ENCODE measurements at places on chromosomes 3 and 15.

DNA sequence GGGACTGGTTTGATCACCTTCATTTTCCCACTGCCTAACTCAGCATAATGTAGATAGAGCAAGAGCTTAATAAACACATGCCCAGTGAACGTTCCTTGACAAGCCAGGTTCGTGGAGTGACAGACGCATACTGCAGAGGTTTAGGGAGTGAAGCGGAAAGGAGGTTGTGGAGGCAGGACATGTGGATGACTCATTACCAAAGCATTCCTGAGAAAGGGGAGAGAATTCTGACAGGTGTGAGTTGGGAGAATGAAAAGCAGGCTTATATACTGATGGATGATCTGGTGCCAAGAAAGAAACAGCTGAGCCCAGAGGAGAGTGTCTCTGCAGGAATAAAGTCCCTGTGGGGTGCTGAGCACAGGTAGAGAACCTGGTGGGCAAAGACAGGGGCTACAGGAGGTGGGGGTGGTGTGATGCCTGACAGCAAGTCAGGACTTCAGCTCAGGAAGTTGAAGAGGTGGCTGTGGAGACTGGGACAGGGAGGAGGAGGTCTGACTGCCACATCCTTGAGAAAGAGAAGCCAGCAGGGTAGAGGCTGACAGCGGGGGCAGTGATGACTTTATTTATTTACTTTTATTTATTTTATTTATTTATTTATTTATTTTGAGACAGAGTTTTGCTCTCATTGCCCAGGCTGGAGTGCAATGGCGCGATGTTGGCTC is 2.4 kb upstream of the RPL29 start:
- DNase-seq = no peak

GRCh38 chr3:166902374-166902773 is 477.7 kb downstream of the ZBBX start:
- no peak for DNase-seq

DNA sequence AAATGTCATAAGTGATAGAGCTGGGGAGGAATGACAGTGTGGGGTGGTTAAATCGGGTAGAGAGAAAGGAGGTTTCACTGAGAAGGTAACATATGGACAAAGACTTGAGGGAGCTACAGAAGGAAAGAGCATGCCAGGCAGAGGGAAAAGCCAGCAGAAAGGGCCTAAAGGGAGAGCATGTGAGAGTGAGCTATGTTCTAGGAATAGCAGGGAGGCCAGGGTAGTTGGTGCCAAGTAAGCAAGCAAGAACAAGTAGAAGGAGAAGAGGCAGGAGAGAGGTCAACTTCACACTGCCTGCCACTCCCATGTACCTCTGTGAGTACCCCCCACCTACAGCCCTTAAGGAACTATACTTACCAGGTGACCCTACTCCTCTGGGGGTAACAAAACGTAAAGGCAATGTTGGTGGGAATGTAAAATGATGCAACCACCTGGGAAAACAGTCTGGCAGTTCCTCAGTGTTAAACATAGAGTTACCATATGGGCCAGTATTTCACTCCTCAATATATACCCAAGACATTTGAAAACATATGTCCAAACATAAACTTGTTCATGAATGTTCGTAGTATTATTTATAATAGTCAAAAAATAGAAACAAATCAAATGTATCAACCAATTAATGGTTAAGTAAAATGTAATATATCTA is 67.6 kb downstream of the SFMBT1 start:
- no peak for DNase-seq

DNA sequence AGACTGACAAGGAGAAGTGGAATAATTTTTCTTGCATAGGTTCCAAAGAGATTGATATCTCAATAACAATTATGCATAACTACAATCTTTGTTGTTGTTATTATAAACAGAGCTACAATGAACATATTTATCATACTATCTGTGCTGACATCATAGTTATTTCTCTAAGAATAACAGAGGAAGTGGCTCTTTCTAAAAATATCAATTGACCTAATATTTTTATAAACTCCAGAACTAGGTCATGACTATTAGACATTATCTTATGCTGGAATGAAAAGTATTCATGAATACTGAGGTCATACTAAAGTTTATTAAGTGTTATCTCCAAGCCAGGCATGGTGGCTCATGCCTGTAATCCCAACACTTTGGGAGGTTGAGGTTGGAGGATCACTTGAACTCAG is 114.1 kb downstream of the DCLK3 start:
- DNase-seq = no peak

DNA sequence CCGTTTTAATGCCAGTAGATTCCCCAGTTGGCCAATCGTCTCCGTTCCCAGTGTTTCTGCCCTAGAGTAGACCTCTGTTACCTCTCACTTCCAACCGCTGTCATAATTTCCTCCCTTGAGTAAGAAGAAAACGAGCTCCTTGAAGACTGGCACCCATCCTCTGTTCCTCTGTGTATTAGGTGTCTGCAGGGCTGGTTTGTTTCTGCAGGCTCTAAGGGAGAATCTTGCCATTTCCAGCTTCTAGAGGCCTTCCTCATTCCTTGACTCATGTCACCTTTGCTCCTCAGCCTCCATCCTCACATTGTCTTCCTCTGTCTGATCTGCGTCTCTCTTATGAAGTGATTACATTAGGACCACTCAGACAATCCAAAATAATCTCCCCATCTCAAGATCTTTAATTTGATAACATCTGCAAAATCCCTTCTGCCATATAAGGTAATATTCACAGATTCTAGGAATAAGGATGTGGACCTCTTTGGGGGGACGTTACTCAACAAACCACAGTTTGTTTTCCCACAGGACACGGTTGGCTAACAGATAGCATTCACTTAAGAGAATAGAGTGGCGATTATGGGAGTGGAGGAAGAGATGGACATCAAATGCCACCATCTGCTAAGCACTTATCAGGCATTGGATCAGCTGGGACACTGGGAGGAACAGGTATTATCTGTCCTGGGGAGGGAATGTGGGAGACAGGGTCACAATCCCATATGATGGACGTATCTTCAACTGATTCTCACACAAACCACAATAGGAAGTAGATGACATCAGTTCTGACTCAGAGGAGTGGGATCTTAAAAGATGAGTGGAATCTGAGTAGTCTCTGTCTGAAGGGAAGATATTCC is 17.1 kb downstream of the ARHGAP31 start:
- peak; percentile 71 for DNase-seq

DNA sequence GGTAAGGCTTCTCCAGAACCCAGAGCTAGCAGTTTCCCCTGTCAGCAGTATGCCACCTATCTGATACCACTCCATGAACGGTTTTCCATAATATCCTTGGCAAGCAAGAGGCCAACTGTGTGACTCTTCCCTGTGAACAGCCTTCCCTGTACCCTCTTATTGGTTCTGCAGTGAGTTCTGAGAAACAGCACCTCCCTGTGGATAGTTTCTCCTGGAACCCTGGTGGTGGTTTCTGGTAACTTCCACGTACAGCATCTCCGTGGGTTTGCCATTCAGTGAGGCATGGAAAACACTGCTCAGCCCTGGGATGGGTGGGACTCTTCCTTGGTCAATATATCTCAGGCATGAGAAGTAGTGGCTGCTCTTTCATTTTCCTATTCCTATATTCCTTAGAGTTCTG is 19.4 kb upstream of the SERPINI2 start:
- DNase-seq = peak; percentile 18

DNA sequence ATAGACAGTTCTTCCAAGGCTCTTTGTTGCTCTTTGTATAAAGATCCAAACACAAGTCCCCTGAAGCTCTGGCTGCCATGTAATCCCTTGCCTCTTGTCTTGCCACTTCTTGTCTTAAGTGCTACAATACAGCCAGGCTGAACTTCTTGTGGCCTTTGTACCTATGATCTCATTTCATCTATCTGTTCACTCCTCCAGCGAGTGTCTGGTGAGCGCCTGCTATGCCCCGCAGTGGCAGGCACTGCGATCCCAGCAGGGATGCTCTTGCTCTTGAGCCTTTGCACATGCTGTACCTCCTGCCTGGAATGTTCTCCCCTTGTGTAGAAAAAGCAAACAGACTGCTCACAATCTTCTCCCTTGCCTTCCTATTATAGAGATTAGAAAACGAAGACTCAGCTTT is 81.9 kb upstream of the ADPGK start:
- no peak for DNase-seq

- peak; percentile 37 for DNase-seq
Measured at GRCh38 chr15:65077981-65078352, 1.4 kb downstream of the KBTBD13 start.

DNA sequence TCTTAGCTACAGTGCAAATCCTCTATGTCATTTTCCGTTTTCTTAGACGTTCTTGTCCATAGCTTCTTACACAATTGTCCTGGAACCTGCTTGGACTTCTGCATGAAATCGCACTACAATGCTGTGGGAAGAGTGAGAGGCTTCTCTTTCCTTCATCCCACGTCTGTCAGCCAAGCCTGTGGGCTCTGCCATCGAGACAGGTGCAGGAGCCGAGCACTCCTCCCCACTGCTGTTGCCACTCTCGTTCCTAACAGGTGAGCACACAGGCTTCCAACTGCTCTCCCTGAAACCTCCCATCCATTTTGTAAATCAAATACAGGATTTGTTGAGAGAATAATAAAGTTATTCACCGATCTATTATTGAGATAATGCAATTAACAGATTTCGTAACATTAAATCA is 23.5 kb downstream of the ZXDC start:
- no peak for DNase-seq

DNA sequence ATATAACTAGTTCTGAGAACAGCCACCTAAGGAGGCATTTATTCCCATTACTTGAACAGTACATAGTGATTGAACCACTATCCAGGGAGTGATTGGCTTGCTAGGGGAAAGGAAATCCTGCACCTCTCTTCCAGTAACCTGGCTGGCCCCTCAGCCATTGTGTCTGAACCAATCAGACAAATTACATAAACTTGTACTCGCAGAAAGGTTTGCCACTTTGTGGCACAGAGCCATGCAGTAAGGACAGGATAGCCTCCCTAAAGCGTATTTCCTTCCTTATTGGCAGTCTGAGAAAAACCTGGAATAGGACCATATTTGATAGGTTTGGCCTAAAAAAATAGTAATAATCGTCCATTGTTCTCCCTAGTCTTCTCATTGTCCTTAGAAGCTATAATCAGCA is 19.0 kb downstream of the CMSS1 start:
- DNase-seq = no peak

DNA sequence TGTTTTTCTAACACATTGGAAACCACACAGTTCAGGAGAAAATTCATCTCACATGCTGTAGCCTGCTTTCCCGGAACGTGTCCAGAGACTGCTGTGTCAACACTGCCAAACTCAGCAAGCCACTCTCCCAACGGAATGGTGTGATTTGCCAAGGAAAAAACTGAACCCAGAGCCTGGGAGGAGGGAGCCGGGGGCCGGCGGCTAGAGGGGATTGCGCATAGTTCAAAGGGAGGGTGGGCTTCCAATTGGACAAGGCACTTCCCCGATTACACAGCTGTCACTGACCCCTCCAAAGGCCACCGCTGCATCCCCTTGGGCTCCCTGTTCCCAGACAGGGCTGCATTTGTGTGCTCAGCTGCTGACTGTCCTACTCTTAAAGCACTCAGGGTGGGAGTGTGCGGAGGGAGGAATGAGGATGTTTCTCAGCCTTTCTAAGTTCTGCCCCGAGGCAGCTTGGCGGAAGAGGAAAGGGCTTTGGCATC is 256.2 kb downstream of the ZNF621 start:
- no peak for DNase-seq

DNA sequence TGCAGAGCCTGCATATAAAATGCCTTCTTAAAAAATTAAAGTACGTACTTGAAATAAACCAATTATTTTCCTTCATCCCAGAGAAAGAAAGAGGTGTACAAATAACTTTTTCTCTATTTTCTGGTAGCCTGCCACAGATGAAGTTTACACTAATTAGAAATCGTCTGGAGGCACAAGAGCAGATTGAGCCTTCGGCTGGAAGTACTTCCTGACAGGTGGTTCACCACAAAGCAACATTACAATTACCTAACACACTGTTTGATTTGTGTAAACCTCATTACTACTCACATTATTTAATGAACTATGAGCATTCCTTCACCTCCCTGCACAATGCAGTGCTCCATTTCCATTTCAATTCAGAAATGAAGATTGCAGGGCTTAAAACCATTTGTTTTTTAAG is 856.1 kb downstream of the SI start:
- no peak for DNase-seq

DNA sequence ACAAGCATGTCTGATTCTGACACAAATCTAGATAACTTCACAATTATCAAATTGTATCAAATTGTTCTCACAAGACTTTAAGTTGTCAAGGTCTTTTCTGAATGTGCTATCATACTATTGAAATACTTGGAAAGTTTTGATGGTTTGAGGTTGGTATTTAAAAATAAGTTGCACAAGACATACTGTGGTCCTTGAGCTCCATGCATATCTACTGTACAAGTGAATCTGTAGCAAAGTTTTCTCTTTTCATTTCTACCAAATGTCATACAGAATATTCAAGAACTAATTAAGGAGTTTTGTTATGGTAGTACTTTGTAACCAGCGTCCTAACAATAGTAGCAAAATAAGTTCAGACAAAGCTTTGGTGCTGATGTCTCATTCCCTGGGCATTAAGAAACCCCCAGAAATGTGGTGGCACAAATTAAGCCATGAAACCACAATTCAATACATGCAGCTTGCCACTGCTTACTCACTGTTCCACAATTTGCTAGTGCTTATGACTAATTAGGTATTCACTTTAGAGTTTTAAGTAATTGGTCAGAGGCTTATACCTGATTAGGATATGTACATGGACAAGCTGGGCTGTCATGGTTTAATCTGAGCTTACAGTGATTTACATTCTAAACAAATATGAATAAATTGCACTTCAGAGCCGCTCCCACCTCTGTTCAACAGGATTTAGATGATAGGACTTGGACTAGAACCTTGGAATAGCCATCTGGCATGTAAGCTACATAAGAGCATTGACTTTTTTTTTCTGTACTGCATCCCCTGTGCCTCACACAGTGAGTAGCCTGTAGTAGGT is 8.8 kb downstream of the TBC1D23 start:
- DNase-seq = peak; percentile 20

DNA sequence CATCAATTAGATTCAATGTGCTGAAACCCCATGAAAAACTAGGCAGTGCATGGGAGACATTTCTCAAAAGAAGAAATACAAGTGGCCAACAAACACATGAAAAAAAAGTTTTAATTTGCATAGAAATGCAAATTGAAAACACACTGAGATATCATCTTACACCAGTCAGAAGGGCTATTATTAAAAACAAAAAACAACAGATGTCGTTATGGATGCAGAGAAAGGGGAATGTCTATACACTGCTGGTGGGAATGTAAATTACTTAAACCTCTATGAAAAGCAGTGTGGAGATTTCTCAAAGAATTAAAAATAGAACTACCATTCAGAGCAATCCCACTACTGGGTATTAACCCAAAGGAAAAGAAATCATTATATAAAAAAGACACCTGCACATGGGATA is 98.7 kb downstream of the CCNL1 start:
- no peak for DNase-seq

- DNase-seq = peak; percentile 90
Measured at GRCh38 chr15:79989682-79990081, 18.7 kb upstream of the BCL2A1 start.
